ENCODE measurements at places on chromosomes 5 and 9.

- DNase-seq: no peak
Measured at GRCh38 chr9:16510482-16510881, 360.0 kb downstream of the BNC2 start.

DNA sequence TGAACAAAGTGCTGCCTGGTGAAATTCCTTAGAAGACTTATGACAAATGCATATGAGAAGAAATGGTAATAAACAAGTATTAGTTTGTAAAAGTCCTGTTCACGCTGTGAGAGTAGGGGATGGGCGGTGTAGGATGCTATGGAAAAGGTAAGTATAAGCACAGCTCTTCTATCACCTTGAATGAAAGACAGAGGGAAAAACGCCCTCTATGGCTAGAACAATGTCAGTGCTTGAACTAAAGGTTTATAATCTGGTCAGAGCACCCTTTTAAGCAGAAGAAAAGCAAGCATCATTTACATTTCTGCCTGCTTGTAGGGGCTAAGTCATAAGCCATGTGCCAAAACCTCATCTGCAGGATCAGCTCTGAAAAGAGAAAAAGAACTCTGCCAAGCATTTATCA lies 115.2 kb downstream of the LHFPL2 start:
- no peak for DNase-seq

GRCh38 chr5:156778752-156779151 lies 71.3 kb upstream of the PPP1R2B start:
- DNase-seq: no peak

DNA sequence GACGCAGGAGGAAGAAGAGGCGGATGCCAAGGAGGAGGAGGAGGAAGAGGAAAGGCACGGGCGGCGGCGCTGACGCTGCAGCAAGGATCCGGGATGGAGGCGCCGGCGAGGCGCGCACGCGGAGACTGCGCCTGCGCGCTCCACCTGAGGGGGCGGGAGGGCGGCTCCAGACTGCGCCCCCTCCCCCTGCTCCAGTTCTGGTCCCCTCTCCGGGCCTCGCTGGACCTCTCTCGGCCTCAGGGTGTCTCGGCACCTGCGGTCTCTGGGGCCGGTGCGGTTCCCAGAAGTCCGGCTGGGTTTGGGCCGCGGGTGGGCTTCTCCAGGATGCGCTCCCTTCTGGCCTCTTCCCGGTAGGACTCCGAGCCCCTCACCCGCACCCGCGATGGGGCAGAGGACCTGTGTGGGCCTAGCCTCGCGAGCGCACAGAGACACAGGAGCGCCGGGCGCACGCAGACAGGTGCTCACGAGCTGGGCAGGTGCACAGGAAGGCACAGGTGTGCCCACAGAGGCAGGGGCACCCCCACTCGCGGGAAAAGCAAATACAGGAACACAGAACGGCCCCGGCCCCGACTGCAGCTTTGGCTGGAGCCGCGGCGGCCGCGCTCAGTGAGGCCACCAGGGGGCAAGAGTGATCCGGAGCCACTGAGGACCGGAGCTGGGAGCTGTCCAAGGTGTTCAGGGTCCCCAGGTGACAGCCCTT lies at the start of gene NPDC1:
NPDC1 (minus strand) TSS at position 90 of the 700 bp plus-strand sequence. CDS start 188 bp downstream, outside the sequence.
- DNase-seq: peak; percentile 90

DNA sequence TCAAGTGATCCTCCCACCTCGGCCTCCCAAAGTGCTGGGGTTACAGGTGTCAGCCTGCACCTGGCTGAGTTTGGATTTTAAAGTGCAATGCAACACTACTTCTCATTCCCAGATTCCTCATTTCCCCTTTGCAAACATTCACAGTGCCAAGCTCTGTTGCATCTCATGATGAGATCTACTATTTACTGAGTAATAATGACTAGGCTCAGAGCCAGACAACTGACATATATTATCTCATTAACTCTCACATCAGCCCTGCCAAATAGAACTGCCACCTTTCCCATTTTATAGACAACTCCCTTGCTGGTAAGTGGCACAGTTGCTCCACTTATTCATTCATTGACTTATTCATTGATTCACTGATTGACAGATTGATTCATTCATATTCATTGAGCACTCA lies 7.0 kb downstream of the PDE6A start:
- DNase-seq: no peak

DNA sequence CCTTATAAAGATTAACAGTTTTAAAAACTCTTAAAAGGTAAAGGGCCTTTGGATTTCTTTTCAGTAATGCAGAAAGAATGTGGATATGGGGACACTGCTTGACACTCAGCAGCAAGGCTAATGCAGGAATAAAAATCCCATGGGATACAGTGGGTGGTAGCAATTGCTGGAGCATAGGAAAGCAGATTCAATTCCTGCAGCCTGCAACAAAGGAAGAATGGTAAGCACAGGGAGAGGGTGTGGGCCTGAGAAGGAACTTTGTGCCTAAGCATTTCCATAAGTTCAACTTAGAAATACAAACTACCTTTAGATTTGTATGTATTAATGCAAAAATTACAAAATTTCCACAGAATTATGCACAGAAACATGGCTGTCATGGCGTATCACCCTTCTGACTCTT lies 65.8 kb upstream of the CDK5RAP2 start:
- no peak for DNase-seq

GRCh38 chr5:73204332-73204731 lies 31.3 kb downstream of the TMEM174 start:
- no peak for DNase-seq

- no peak for DNase-seq
Measured at GRCh38 chr5:36796155-36796554, 80.4 kb upstream of the NIPBL start.

- DNase-seq: no peak
Measured at GRCh38 chr5:40685193-40685592, 5.5 kb downstream of the PTGER4 start.

DNA sequence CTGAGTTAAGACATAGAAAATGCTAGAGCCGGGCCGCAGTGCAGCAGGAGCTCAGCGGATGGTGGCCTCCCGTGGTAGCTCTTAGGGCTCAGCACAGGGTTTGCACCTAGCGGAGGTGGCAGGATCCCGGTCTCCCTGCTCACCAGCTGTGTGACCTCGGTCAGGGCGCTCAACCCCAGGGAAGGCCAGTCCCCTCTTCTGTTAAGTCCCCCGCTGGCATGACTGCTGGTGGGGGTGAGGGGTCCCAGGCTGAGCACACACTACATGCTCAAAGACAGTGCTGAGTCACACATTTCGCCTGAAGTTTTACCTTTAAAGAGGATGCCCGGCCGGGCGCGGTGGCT lies 39.0 kb downstream of the HRH2 start:
- no peak for DNase-seq

DNA sequence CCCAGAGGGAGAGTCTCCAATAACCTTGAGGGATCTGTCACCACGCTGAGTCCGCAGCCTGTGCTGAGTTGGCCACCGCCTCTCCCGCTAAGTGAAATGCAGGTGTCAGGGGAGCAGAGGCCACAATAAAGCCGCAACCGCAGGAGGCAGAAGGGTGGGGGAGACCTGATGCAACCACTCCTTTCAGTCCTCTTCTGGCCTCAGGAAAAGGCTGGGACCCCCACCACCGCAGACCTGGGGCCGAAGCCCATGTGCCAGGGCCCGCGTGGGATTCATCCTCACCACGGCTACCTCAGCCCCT lies 576 bp downstream of the MAP1B start:
- peak; percentile 9 for DNase-seq
